CD8-positive, alpha-beta memory T cell (primary cell): ENCODE measurements at places on chromosomes 11 and 22. TPM values are rescaled to one million over a fixed set of nuclear protein-coding genes. Genes with fewer than 3 reads are reported as not detected.

DNA sequence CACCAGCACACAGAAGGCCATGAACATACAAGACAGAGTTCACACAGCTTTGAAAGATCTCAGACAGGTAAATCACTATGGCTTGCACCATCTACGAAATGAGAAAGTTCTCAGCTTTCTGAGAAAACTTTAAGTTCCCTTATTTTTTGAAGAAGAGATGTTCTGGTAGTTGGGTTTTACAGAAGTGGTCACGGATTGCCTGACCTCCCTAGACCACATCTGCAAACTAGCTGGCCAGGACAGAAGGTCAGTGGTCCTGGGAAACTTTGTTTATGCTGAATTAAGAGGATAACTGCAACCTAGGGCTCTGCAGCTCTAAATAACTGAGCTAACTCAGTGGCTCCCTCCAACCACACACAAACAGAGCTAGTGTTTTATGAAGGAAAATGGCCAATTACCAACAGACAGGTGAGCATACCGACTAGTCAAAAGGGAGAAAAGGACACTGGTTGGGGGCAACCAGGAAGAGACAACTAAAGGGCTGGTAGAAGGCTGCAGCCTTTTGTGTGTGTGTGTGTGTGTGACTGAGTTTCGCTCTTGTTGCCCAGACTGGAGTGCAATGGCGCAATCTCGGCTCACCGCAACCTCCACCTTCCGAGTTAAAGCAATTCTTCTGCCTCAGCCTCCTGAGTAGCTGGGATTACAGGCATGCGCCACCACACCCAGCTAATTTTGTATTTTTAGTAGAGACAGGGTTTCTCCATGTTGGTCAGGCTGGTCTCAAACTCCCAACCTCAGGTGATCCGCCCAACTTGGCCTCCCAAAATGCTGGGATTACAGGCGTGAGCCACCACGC, 8.5 kb upstream of the SCN2B start:
- no peak for DNase-seq

DNA sequence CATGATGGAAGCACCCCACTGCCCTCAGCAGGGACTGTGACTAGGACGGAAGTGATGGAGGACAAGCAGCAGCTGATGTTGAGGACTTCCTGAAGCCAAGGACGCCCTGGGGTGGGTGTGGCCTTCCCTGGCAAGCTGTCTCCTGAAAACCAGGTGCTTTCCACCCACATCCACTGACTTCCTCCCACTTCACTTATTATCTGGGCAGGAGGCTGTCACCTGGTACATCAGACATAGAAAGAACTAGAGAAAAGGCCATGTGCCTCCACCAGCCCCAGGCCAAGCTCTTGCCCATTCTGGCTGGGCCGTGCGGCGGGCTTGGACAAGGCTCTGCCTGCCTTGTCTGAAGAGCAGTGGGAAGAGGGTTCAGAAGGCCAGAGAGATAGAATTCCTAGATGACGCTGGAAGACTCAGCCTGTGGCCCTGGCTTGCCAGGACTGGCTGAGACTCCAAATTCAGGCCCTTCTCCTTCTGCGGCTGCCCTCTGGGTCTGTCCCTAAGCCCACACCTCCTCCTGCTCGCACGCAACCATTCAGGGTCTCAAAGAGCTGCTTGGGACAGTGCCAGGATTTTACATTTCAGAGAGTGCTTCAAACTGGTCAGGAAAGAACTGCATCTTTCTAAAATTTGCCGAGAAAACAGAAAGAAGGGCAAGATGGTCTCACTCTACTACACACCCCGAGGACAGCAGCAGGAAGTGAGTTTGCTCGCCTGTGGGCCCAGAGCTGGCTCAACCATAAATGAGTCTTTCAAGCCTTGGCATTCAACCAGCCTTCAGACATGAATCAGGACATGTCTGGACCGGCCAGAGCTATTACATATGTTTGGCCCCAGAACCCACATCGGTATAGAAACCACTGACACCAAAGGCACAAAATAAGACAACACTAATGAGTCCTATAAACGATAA, 13.3 kb downstream of the ARHGAP1 start:
- DNase-seq: no peak

GRCh38 chr11:13207665-13208594, 69.7 kb upstream of the BMAL1 start:
- no peak for DNase-seq

- no peak for DNase-seq
These were observed 338.8 kb downstream of the CTTN start for GRCh38 chr11:70736937-70737640.

- DNase-seq: no peak
These were observed 155.3 kb upstream of the RASSF10 start for GRCh38 chr11:12853652-12854296.

GRCh38 chr22:50507421-50507990, at the start of gene LMF2:
Gene LMF2 (minus strand): TSS chr22:50507702. CDS start chr22:50507675, 27 bp downstream.
- peak; percentile 87 for DNase-seq

DNA sequence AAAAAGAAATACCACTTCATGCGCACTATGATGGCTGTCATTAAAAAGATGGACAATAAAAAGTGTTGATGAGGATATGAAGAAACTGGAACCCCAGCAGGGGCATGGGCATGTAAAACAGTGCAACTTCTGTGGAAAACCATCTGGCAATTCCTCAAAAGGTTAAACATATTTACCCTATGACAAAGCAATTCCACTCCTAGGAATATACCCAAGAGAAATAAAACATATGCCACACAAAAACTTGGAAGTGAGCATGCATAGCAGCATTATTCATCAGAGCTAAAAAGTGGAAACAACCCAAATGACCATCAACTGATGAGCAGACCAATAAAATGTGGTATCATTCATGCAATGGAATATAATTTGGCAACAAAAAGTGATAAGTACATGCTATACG, 50.1 kb downstream of the LRRC32 start:
- no peak for DNase-seq

- DNase-seq: no peak
These were observed 1.5 kb downstream of the GALNT18 start for GRCh38 chr11:11620173-11620920.

DNA sequence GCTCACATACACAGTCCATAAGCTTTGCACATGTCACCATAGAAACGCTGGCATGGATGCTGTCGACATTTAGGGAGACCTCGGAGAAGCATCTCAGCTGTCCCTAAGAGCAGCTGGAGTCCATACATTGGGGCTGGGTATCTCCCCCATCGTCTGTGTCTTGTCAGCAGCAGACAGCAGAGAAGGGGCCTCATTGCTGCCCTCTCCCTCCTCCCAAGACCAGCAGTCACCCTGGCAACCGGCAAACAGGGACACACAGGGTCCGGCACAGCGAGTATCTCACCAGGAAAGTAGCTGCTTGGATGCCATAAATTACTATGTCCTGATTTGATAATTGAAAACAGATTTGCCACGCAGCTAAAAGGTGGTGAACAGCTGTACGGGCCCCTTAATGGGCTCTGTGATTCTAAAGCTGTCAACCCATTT, 84.4 kb downstream of the CD44 start:
- no peak for DNase-seq

NOX4 gene
- not detected for total RNA-seq

MUC6 gene
- total RNA-seq: not detected
